Prostate gland (tissue), 2 donors: ENCODE measurements at places on chromosomes 3 and 15.

DNA sequence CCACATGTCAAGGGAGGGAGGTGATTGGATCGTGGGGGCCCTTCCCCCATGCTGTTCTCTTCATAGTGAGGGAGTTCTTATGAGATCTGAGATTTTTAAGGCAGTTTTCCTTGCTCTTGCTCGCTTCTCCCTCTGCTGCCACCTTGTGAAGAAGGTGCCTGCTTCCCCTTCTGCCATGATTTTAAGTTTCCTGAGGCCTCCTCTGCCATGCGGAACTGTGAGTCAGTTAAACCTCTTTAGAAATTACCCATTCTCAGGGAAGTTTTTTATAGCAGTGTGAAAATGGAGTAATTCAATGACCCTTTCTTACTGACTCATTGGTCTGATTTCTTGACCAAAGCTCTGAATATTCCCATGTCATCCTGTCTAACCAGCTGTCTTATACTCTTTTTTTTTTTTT lies 484.4 kb upstream of the TPRG1 start:
- no peak for DNase-seq

- no peak for DNase-seq
Observed at GRCh38 chr15:29571792-29572431, 250.4 kb downstream of the TJP1 start.

DNA sequence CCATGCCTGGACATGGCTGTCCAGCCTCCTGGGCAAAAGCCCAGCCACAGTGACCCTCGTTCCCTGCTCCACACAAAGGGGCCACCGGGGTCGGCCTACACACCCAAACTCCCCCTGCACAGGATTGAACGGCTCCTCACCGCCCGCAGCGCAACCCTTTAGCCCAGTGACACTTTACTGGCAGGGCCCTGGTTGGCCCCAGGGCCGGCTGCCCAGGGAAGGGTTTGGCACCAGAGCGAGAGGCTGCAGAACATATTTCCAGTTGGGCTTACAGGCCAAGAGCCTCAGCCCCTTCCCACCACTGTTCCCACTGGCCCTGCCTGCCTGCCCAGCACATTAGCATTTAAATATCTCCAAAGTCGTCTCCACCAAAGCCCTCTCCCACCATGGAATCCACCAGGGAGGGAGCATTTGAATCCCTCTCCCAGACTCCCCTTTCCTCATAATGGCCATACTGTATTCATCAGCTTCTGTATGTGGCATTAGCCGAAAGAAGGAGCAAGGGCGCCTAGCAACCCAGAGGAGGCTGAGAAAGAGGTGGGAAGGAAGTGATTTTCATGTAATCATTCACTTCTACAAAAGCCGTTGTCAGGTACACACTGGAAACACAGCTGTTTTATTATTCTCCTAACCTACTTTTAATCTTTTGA lies 85.4 kb downstream of the SLC6A11 start:
- DNase-seq = no peak

GRCh38 chr3:181695661-181696491 lies 15.8 kb upstream of the SOX2 start:
- no peak for DNase-seq

DNA sequence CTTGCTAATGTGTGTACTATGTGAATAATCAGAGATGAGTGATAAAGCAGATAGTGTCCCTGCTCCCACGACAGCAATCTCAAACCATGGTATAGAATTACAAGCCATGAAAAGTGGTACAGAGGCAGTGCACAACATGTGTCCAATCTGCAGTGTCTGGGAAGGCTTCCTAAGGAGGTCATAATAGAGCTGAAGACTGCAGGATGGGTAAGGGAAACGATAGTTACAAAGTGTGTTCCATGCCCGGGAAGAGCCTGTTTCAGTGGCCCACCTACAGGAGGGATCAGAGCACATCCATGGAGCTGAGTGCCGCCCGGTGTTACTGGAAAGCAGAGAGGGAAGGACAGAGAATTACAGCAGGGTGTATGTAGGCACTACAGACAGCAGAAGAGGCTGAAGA lies 48.9 kb downstream of the PAK2 start:
- DNase-seq = no peak

GRCh38 chr3:3778216-3778615 lies 21.0 kb upstream of the LRRN1 start:
- DNase-seq = no peak

- no peak for DNase-seq
Observed at GRCh38 chr3:156548041-156548687, 6.8 kb downstream of the SSR3 start.

DNA sequence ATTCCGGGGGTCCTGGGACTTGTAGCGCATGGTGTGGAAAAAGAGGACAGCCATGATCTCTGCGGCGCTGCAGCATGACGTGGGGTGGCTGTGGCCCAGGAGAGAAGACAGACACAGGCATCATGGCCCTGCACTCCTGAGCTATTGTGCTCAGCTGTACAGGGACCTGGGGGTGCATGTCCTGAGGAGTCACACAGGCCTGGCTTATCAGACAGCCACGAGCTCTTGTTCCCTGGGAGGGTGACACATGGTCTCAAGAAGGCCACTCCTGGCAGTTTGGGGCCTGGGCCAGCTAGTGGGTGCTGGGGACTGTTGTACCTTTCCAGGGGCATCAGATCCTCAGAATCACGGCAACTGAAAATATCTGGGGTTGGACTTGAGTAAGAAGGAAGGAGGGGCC lies 13.7 kb downstream of the TKT start:
- DNase-seq = no peak

DNA sequence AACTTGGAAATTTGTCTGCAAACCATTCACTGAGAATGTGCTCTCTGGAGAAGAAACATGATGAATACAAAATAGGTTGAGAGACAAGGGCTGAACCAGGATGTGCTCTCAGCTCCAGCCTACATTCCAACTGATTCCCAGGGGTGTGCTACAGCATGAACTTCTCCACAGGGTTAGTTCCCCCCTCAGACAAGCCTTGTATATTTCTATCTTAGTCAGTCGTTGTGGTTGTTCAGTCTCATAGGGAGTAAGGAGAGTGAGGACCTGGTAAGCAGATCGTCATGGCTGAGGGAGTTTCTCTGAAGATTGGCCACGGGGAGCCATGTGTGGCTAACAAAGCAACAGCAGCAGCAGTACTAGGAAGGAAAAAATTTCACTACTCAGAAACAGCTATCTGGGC lies 919.7 kb upstream of the CADM2 start:
- no peak for DNase-seq

- DNase-seq = no peak
Observed at GRCh38 chr3:17518189-17519059, 224.0 kb downstream of the TBC1D5 start.

DNA sequence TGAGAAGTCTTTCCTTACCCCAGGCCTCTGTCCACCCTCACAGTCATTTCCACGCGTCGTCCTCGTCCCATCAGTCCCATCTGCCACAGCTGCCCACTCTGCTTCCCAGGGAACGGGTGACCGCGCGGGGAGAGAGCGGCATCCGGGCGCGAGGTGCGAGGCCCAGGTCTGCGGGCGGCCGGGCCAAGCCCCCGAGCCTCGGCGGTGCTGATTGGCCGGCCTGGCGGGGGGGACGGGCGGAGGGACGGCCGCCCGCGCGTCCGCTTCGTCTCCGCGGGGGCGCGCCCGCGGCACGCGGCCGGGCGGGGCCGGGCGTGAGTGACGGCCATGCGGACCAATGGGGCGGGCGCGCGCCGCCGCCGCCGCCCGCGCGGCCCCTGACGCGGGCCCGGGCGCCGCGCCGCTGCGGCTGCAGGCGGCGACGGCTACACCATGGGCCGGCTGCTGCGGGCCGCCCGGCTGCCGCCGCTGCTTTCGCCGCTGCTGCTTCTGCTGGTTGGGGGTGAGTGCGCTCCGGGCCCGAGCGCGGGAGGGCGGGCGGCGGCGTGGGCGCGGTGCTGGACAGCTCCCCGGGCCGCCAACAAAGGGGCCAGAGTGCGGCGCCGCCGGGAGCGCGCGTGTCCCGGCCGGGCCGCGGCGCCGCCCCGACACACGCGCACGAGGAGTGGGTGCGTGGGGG lies at the start of gene PODXL2:
Gene PODXL2, plus strand, starts transcription at position 398 of the 679 bp plus-strand sequence. Its CDS starts 35 bp downstream, at position 433.
- peak; percentile 24 for DNase-seq

DNA sequence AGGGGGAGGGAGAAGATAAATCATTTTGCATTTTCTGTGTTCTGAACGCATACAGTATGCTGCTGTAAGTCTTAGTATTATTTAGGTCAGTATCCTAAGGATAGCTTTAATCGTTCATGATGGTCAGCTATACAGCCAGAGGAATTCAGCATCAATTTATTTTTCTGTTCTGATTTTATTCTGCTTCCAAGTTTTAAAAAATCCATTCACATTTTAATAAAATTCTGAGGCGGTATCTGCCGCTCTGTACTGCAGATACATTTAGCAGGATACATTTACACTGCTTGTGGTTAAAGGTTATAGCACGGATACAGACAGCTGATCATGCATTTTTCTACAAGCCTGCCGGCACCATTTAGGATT lies 17.8 kb downstream of the ZBTB38 start:
- no peak for DNase-seq

- no peak for DNase-seq
Observed at GRCh38 chr3:33473813-33474212, 33.6 kb upstream of the UBP1 start.

DNA sequence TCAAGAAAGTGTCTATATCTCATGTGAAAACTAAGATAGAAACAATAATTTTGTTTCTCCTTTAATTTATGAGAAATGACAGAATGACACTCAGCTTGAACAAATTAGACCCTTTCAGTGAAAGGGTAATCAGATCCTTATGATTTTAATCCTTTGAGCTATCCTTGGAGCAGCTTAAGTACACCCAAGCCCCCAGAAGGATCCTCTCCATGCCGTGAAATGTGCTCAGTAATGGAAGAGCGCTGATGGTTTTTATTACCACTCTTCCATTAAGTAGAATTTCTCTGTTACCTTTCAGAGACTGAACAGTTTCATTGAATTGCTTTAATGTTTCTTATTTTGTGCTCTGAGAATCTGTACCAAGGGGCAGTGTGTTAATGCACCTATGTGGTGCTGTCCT lies 54.3 kb downstream of the HMG20A start:
- DNase-seq = no peak

DNA sequence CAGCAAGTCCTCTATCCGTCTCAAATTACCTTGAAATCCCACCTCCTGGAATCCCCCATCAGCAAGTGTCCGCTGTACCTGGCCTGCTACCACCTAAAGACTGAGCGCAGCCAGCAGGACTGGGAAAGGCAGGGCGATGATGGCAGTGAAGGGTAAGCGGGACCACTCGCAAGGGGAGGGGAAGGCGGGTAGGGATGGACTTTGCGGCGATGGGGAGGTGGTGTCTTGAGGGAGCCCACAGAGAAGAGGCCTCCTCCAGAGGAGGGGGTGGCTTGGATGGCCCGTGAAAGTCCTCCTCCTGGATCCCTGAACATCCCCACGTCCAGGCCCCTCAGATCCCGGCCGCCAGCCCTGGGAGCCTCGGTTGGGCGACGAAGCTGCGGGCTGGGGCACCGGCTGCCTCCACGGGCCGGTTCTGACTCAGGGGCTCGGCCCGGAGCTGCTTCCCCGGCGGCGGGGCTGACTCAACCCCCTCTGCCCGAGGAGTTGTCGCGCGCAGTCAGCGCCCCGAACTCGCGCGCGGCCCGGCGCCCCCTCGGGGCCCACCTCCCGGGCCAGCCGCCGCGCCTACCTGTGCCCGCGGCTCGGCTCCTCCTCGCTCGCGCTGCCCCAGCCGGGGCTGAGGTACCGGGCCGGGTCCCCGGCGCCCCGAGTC lies 512 bp downstream of the LARP6 start:
- no peak for DNase-seq
